ENCODE measurements at places on chromosomes 7 and 10.

- DNase-seq: no peak
Measured at GRCh38 chr10:71280825-71281224, 38.2 kb upstream of the SLC29A3 start.

DNA sequence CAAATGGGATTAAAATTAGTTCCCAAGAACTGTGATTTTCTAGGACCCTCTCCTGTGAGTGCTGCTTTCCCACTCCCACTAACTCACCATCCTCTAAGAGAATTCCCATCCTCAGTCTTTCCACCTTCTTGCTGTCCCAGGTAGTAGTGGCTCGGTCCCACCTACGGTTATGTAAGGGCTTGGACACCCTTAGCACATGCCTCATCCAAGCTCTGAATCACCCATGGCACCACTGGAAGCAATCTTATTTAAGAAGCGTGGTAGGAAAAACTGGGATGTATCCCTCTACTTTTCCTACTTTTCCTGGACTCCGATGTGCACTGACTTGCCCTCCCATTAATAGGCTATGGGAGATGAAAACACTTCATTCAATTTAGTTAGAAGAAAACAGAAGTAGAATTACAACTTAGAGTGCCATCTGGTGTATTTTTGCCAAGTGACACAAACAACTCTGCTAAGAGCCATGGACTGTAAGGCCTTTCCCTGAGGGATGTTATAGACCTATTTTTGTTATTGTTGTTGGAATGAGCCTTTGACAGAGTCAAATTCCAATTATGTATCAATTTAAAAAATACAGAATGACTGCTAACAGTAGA lies 13.7 kb upstream of the ANKRD22 start:
- DNase-seq: no peak

DNA sequence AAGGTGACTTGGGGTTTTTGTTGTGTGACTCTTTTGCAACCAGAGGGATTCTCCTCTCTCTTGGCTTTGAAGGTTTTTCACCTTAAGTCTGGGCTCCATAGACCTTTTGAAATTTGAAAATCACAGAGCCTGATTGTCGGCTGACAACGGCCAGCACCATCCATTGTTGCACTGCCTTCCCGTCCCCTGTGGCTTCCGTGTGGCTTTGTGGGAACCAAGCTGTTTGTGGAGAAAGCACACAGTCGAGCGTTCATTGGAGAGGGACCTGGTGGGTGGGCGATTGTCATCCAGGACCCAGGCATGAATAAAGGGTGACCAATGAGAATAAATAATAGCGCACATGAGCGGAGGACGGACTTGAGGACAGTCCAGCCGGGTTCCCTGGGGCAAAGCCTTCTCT lies 7.4 kb upstream of the RAMP3 start:
- no peak for DNase-seq

- DNase-seq: no peak
Measured at GRCh38 chr7:124101173-124101768, 68.4 kb upstream of the TMEM229A start.

GRCh38 chr10:11885437-11886137 lies 62.4 kb downstream of the PROSER2 start:
- no peak for DNase-seq

DNA sequence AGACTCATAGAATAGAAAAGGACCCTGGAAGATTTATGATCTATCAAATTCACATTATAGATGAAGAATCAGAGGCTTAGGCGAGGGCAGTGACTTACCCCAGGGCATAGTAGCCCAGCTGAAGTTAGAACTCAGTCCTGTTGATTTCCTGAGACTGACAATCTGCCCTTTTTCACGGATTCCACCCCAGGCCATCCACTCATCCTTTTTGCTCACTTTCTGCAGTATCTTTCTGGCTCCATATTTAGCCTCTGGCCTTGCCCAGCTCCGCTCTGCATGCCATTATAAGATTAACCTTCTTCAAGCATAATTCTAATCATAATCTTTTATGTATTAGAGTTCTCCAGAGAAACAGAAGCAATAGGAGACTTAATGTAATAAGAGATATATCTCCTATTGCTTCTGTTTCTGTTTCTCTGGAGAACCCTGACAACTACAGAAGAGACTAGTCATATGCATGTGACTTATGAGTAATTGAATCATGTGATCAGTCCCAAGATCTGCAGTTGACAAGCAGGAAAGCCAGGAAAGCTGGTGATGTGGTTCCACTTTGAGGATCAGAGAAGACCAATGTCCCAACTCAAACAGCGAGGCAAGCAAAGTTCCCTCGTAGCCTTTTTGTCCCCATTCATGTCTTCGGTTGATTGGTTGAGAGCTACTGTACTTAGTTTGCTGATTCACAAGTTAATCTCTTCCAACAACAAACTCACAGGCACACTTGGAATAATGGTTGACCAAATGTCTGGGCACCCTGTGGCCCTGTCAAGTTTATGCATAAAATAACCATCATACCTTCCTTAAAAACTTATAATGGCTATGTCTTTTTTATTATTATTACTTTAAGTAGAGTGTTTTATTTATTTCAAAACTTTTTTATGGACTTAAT lies 412.1 kb downstream of the SUGCT start:
- no peak for DNase-seq

- DNase-seq: no peak
Measured at GRCh38 chr10:107051769-107052168, 112.7 kb downstream of the SORCS1 start.

DNA sequence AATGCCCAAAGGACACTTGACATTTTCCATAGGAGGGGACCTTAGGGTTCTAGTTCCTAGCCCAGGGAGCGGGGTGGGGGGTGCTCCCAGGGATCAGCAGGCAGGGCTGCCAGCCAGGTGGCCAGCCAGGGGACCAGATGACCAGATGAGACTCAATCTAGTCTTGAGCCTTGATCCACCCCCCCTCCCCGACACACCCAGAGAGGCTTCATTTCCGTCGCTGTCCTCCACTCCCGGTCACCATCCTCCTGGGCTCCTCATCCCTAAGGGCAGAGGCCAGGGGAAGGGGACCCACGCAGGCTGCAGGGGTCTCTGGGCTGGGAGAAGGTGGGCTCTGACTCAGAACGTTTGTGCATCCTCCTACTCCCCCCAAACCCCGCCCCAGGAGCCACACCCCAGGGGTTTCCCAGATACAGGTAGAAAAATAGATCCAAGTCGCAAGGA lies 1.0 kb downstream of the STX1A start:
- DNase-seq: no peak

- DNase-seq: no peak
Measured at GRCh38 chr7:106982415-106982814, 62.1 kb upstream of the PRKAR2B start.

- no peak for DNase-seq
Measured at GRCh38 chr10:2989292-2989947, 77.9 kb upstream of the PFKP start.

Data from NCI-H187 treated with DMSO at 0.1 percent for 48 hours (cell line).